T-helper 17 cell (primary cell): ENCODE measurements at places on chromosomes 2 and 18.

DNA sequence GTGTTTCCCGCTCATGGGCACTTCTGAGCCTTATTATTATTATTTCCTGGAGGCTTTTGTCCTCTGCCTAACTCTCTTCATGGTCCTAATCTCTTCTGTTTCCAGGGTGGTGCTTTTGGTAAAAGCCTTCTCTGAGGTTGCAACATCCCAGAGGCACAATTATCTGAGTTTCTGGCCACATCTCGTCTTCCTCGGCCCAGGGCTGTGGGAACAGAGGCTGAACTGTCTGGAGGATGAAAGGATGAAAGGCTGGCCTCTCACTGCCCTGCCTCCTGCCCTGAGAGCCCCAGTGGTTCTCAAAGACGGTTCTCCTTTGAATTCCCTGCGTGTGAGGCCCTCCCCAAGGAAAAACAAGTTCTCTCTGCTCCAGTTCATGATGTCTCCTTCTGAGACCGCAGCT lies 13.8 kb downstream of the GYPC start:
- DNase-seq: no peak

DNA sequence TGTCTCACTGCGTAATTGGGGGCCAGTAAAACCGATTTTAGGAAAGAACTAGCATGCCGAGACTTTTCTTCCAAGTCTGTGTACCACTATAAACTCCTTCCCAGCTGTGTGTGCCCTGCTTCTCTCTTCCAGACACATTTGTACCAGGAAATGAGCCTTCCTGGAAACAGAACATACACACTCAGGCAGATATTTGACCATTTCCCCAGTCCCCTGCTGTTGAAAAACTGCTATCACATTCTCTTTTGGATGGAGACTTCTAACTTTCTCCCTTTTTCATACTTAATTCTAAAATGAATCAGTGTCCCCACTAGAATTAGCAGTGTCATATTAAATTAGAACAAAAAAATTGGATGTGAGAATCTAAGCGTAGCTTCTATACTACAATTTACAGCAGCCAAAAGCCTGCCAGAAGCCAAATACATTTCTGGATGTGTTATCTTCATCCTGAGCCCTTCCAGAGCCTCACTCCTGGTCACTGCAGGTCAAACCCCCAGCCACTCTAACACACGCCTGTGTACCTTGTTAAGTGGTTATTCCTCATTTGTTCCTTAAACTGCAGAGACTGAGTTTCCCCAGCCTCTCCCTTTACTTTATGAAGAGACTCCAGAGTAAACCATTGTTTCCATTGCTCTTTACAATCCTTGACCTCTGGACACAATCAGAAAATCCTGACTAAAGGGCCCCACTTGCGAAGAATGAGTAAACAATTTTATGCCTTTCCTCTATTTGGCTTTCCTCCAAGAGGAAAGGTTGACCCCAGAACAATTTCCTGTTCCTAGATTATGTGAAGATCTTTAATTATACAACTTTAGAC lies 20.4 kb downstream of the DSG4 start:
- no peak for DNase-seq

DNA sequence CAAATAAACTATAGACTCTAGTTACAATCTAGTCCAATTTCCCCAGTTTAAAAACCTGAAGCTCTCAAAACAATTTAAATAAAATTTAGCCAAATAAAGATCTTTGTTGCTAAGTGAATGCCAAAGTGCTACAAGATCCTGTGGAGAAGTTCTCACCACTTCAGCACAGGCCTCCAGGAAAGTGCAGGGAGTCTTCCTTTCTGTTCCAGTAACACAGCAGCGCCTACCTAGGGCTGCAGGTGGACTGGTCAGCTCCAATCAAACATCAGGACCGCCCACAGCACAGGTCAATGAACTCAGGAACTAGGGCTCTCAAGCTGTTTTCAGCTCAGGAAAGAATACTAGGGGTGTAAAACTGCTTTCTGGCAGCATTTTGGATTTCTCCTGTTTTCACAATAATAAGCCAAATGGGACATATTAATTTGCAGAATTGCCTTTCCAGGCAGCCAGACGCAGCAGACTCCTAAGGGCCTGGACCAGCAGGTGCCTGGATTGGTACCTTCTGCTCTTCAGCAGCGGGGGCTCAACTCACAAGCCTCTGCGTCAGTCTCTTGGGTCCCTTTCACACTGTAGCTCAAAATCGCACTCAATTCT lies 1.5 kb downstream of the FAM110C start:
- DNase-seq: no peak

GRCh38 chr18:23302851-23303527 lies 150.1 kb upstream of the RIOK3 start:
- no peak for DNase-seq

GRCh38 chr2:73020657-73021370 lies 50.7 kb downstream of the SFXN5 start:
- no peak for DNase-seq

GRCh38 chr2:169452080-169452479 lies 27.2 kb upstream of the BBS5 start:
- no peak for DNase-seq
